ENCODE measurements at places on chromosomes 3 and 15.

GRCh38 chr15:90564051-90564450 lies 34.3 kb downstream of the CRTC3 start:
- no peak for DNase-seq

GRCh38 chr3:74630602-74631001 lies 16.1 kb upstream of the CNTN3 start:
- DNase-seq: peak; percentile 49

GRCh38 chr15:52349052-52349700 lies 53.6 kb upstream of the MYO5C start:
- no peak for DNase-seq

- no peak for DNase-seq
These were observed 2.9 kb upstream of the ZNF710 start for GRCh38 chr15:89998141-89998661.

GRCh38 chr15:63368503-63368902 lies 13.1 kb downstream of the CA12 start:
- DNase-seq: no peak

DNA sequence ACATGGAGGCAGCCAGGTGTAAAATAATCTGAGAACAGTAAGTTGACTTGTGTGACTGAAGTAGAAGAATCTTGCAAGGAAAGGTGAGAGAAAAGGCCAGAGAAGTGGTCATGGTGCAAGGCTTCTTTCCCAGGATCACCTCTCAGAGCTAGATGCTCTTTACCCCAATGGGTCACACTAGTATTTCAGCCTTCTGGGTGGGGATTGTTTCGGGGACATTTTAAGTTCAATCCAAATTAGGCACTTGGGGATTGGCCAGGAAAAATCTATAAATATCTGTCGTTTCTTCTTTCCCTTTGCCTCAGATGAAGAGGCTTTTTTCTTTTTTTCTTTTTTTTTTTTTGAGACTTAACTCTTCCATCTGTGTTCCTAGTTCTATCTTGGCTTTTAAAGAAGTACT lies 188.0 kb downstream of the KLHL25 start:
- no peak for DNase-seq

DNA sequence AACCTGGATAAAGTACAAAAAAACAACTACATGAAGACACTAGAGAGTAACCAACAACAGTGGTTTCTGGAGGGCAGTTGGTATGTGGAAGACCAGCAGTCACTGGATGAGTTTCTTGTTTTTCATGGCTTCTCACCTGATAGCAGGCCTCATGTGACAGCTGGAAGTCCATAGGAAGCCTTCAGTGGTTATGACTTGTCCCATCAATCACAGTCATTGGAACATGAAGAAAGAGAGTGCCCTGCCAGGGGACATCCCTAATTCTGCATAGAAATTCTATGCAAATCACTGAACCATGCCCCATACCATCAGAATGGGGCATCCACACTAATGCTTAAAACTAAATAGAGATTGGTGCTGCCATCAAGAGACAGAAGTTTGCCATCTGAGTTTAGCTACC lies 81.6 kb downstream of the AKAP13 start:
- no peak for DNase-seq

DNA sequence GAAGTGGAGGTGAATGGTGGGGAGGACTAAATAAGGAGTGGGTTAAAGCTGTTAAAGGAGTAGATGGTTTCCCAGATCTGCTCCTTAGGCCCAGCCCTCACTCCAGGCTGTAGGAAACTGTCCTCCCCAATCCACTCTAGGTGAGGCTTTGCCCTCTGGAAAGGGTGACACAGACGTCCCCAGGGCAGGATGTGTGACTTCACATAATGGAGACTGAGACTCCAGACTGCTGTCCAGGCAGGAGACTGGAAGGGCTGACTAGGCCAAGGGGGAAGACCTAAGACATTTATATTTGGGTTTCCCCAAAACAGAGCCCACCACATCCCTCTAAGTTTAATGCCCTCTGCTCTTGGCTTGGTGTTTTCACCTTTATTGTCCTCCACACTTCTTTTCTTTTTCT lies 488.5 kb downstream of the SHQ1 start:
- no peak for DNase-seq

GRCh38 chr15:25716414-25717126 lies 146.6 kb downstream of the ATP10A start:
- DNase-seq: no peak

DNA sequence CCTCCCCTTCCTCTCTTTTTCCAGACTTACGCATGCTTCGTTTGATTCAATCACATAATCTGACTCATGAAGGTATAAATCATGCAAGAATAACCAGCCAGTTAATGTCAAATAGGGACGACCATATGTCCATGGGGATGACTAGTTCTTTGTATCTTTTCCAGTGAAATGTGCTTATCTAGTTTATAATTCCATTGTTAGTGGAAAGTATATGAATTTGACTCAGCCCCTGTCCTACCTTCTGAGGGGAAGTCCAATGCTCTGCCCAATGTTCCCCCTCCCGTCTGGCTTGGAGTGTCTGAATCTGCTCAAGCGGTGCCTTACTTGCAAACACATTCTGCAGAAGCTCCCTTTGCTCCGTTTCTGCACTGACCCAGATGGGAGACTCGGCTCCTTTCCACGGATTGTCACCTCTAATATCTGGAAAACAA lies 55.0 kb upstream of the EPHB3 start:
- no peak for DNase-seq

Measured in fibroblast of the conjunctiva (primary cell).